Dermis microvascular lymphatic vessel endothelial cell (primary cell): ENCODE measurements at places on chromosomes 2 and 18.

GRCh38 chr2:196263181-196263747 is 91.9 kb upstream of the STK17B start:
- peak; percentile 50 for DNase-seq

- no peak for DNase-seq
These were observed 77.7 kb downstream of the TRIM43 start for GRCh38 chr2:95669441-95669991.

DNA sequence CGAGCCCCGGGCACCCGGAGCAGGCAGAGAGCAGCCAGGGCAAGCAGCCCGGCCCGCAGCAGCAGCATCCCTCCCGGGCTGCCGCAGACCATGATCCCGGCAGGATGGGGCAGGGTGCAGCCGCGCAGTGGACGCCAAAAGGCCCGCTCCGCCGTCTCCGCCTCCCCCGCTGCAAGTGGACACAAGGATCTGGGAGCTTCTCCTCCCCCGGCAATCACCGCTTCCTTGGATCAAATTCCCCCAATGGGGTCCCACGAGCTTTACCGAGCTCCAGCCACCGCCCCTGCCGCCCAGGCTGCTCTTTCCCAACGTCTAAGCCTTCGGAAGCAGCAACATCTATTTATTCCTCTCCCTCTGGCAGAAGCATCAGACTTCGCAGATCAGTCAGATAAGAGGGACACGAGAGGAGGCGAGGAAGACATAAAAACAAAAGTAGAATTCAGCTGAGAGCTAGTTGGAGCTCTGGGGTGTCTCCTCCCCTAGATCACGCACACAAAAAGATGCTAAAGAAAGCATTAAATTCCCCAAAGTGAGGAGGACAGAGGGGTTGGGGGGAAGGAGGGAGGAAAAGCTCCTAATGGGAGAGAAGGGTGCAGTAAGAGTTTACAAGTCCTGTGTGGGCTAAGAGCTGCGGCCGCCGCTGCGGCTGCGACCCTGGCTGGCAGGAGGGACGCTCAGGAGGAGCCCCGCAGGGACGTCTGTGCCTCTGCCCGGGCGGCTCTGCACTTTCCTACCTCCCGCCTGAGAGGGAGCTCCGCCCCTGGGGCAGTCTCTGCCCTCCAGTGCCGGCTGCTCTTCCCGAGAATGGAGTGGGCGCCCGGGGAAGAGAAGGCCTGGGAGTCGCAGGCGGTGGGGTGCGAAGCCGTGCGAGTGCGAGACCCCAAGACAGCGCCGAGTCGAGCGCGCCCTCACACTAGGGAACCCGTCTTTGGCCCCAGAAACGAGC is at the start of gene FRZB:
TSS of gene FRZB (minus strand) at position 177 of the 946 bp plus-strand sequence. CDS start at position 92, 85 bp downstream.
- no peak for DNase-seq

GRCh38 chr2:228629251-228629650 is 447.8 kb upstream of the SPHKAP start:
- DNase-seq, result no peak

DNA sequence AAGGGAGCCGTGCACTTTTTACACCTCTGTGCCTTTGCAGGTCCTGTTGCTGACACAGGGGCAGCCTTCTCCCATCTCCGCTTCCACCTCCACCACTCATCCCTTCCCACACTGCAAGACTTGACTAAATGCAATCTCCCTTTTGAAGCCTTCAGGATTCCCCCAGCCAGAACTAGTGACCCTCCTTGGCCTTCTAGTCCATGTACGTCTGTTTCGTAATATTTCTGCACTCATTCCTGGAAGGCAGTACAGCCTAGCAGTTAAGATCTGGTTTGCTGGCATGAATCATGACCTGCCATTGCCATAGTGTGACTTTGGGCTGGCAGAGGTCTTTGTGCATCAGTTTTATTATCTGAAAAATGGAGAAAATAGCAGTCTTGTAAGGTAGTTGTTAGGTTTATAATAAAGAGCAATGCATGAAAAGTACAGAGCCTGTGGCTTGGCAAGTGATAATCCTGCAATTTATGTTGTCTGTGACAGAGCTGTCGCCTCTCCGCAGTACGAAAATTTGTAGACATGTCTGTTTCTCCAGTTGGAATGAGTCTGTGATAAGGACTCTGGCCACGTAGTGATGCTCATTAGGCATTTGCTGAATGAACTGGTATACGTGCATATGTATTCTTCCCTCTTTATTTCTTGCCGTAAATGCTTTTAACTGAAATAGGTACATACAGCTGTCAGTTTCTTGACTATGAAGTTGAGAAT is 36.7 kb downstream of the NCK2 start:
- DNase-seq, result no peak

DNA sequence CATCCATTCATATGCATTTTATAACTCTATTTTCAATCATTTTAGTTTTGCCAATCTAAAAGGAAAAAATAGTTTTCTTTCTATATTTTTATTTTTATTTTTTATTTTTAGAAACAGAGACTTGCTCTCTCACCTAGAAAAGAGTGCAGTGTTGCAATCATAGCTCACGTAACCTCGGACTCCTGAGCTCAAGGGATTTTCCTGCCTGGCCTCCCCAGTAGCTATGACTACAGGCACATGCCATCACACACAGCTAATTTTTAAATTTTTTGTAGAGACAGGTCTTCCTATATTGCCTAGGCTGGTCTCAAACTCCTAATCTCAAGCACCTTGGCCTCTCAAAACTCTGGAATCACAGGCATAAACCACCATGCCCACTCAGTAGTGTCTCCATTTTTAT is 125.5 kb upstream of the XIRP2 start:
- no peak for DNase-seq

DNA sequence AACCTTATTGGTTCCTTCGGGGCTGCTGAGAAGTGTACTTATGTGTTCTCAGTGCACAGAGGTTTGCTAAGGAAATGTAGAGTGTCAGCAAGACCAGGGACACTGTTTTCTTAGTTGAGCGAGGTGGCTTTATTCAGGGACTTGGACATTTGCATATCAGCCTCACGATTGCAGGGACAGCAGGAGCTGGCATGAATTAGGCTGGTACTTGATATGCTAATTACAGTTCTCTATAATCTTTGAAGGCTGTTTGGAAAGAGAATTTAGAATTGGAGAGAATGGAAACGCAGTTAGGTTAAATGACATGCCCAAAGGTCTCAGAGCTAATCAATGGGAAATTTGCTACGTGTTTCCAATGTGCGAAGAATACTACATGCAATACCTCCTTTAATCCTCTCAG is 18.7 kb upstream of the MTCL1 start:
- DNase-seq, result no peak

- DNase-seq, result no peak
These were observed 13.4 kb downstream of the IL1R1 start for GRCh38 chr2:102155703-102156515.

GRCh38 chr2:69954084-69954483 is 7.3 kb downstream of the ASPRV1 start:
- DNase-seq, result no peak

DNA sequence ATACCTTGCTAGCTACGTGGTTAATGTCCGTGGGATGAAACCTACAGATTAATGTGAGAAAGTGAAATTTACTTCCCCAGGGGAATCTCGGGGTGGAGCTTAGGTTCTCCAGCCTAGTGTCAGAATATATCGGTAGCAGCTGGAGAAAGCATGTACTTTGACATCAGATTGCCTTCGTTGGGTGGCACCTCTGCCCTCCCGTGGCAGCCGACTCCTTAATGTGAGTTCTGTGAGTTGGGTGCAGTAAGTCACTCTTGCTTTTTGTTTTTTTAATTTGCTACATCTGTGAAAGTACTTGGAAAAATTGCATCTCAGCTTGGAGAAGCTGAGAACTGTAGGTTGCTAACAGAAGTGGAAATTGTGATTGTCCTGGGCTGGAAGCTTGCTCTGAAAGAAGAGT is 3.6 kb downstream of the KLF11 start:
- no peak for DNase-seq

- DNase-seq, result no peak
These were observed 94.1 kb downstream of the KLHL29 start for GRCh38 chr2:23478933-23479683.

DNA sequence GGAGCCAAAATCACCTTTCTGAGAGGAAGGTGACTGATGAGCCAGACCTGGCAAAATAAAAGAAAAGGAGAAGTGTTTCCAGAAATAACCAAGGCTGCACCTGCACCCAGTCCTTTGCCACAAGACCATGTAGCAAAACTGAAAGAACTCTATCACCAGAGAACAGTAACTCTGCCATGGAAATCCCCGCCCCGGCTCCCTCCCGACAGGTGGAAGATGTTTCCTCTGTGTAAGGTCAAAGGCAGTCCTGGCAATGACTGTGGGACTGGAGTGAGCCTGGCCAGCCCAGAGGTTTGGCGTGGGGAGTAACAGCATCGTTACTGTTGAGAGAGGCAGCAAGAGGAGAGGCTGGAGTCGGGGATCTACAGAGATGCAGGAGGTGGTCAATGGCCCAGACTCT is 42.3 kb downstream of the SPRED2 start:
- no peak for DNase-seq

- peak; percentile 83 for DNase-seq
These were observed 21.3 kb downstream of the HNRNPLL start for GRCh38 chr2:38581193-38582147.

DNA sequence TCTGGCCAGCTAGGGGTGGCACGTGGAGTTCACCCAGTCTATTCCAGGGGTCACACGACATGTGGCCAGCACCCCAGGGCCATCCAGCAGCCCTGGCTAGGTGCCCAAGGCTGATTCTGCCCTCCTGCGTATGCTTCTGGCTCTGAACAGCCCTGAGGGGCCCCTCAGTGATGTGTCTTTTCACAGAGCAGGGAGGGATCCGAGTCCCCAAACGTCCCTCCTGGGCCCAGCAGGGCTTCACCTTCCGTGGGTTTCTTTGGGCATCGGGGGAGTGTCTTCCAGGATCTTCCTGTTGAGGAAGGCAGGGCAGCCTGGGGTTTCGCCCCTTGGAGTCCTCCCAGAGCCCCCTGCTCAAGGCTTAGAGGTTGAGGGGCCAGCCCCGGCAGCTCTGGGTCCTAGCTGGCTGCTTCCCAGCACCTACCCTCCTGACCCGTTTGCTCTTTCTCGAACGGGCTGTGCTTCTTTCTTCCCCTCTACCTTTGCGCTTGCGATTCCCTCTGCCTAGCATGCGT is 165.9 kb downstream of the DYSF start:
- no peak for DNase-seq

GRCh38 chr2:1652034-1652790 is 92.1 kb downstream of the PXDN start:
- peak; percentile 78 for DNase-seq

- DNase-seq, result no peak
These were observed 456.5 kb downstream of the METTL4 start for GRCh38 chr18:2114765-2115164.

DNA sequence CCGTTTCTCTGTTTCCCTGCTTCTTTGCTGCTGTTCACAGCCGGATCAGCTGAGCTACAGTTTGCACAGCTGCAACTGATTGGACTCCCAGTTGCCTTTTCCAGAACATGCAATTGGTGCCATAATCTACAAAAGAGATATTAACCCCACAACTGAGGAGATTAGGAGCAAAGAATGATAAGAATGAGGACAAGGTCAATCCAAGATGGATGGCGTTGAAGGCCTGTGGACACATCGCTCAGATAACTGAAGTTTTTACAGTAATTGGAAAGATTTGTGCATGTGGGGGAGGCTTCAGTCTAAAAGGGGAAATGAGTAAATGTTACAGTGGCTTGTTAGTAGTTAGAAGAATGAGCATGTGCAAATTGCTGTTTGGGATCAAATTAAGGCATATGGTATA is 263.2 kb downstream of the TGIF1 start:
- DNase-seq, result no peak
